ENCODE measurements at places on chromosomes 5 and 9.
A peak's percentile ranks its signal among the peaks of the same experiment; 100 is the strongest.

GRCh38 chr5:54774281-54775170 lies 210.9 kb downstream of the ESM1 start:
- H3K36me3 ChIP-seq: no peaks in the 10 kb centered on the region
- H3K4me1 ChIP-seq: no peaks in the 10 kb centered on the region
- H3K27me3 ChIP-seq: no peaks in the 10 kb centered on the region
- DNase-seq: no peak
- H3K4me3 ChIP-seq: no peak overlapping the region

DNA sequence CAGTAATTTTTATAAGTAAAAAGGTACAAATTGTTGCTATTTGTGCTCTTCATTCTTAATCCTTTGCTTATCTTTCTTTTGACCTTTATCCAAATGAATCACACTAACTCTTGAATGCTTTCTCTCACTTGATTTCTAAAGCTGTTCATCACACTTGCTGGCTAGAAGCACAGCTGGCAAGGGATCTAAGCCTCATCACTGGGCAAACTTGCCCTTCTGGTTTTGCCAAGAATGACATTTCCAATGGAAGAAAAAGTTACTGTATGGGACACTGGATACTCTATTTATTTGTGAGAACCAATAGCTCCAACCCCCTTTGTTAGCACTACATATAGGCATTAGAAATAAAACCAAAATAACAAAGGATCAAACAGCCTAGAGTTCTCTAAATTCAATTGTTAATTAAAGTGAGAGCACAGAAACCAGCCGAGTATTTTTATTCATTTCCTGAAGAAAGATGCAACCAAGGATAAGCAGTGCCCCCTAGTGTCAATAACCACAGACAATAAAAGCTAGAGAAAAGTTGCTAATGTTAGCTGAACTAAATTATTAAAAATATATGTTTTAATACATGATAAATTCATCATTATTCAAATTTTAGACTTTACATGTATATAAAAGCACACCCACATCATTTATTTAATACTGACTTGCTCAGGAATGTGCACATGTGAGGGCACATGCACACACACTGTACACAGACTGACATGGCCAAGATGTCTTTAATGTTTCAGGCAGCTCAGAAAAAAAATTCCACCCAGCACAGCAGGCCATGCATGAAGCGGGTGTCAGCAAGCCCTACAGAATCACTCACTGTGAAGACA lies 59.8 kb upstream of the POU5F2 start:
- no peaks in the 10 kb centered on the region for H3K36me3 ChIP-seq
- no peak overlapping the region for H3K4me3 ChIP-seq
- H3K4me1 ChIP-seq: no peaks in the 10 kb centered on the region
- DNase-seq: peak; percentile 16

DNA sequence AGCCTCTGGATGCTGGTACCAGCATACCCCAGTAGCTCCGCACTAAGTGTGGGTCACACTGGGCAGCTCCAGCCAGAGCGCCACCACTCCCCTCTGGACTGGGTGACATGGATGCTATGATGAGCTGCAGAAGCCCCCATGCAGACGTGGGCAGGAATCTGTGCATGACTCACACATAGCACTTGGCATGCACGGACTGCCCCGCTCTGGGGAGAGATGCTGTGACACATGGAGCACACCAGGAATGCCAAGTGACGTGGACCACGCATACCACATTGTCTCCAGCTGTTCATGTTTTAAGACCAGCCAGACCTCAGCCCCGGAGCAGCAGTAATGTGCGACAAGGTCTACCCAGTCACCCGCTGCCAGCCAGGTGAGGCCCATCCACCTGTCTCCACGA lies 64.1 kb downstream of the SEMA4D start:
- H3K27me3 ChIP-seq: no peaks in the 10 kb centered on the region
- DNase-seq: no peak
- H3K27ac ChIP-seq: 0 out of 2 replicates have a peak overlapping the region, but pooled peaks have one; percentile 20
- H3K36me3 ChIP-seq: peaks cover 71% of the 10 kb centered on the region
- H3K4me3 ChIP-seq: no peak overlapping the region

GRCh38 chr5:9894571-9895301 lies 264.6 kb upstream of the TAS2R1 start:
- no peaks in the 10 kb centered on the region for H3K27me3 ChIP-seq
- H3K4me1 ChIP-seq: no peaks in the 10 kb centered on the region

- H3K4me1 ChIP-seq: no peaks in the 10 kb centered on the region
- no peak overlapping the region for H3K4me3 ChIP-seq
- DNase-seq: no peak
- no peaks in the 10 kb centered on the region for H3K27me3 ChIP-seq
- no peaks in the 10 kb centered on the region for H3K36me3 ChIP-seq
Observed at GRCh38 chr9:135772056-135772646, 70.2 kb downstream of the KCNT1 start.

DNA sequence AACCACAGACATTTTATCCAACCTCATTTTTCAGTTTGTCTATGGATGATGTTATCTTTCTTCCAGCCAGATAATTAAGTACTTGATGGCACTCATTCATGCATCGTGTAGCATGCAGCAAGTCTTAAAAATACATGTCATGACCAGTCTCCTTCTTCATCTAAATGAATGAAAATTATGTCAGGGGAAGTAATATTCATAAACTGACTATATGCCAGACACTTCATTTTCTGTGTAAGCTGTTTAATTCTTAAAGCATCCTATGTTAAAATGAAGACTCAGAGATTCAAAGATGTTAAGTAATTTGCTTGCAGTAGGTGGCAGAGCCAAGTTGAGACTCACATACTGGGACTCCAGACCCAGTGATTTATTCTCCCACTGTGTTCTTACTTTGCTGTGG lies 181.7 kb upstream of the CD180 start:
- H3K27ac ChIP-seq: no peak overlapping the region
- H3K36me3 ChIP-seq: no peaks in the 10 kb centered on the region
- no peak for DNase-seq
- H3K4me3 ChIP-seq: no peak overlapping the region

DNA sequence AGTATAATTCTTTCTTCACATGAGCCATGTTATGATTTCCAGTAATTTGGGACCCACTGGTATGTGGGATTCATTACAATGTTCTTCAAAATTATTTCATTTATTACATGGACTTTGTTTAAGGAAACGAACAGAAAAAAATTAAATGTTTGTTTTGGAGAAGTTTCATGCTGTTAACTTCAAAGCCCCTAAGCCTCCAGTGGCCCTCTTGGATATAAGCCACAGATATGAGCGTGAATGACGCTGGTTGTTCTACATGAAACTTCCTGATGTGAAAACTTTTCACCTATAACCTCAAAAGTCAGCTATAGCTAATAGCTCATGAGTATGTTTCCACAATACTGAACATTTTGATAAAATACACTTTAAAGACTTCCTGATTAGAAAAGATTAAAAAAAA lies 334.2 kb downstream of the PDE4D start:
- no peaks in the 10 kb centered on the region for H3K27me3 ChIP-seq

GRCh38 chr9:111016426-111017045 lies 21.7 kb downstream of the LPAR1 start:
- no peak overlapping the region for H3K4me3 ChIP-seq
- no peaks in the 10 kb centered on the region for H3K27me3 ChIP-seq
- H3K36me3 ChIP-seq: no peaks in the 10 kb centered on the region
- H3K27ac ChIP-seq: no peak overlapping the region
- no peaks in the 10 kb centered on the region for H3K4me1 ChIP-seq

DNA sequence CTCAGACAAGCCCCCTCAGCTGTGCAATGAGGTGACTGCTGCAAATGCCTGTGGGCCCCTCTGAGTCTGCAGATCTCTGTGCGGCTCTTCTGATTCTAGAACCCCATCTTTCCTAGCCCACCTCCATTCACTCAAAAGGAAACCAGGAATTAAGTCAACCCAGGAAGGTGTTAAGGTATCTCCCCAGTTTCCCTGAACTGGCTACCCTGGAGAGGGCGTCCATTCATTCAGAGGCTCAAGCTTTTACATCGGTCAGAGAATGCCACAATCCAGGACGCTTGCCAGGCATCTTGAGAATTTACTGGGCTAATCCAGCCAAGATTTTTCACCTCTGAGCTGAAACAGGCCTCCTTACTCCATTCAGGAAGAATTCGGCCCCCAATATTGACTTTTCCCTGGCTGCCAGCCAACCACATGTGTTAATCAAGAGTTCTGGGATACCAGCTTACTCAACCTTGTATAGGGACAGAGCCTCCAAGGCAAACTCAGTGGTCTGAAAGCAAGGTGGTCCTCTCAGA lies 889 bp upstream of the ADAMTS12 start:
- H3K27ac ChIP-seq: no peak overlapping the region
- DNase-seq: no peak
- H3K4me1 ChIP-seq: no peaks in the 10 kb centered on the region

GRCh38 chr9:121371495-121372061 lies 1.5 kb upstream of the STOM start:
- H3K27me3 ChIP-seq: peaks cover 6% of the 10 kb centered on the region
- H3K4me3 ChIP-seq: no peak overlapping the region
- no peak overlapping the region for H3K27ac ChIP-seq
- H3K4me1 ChIP-seq: no peaks in the 10 kb centered on the region
- DNase-seq: no peak

- H3K27ac ChIP-seq: no peak overlapping the region
- no peak for DNase-seq
- no peaks in the 10 kb centered on the region for H3K4me1 ChIP-seq
Observed at GRCh38 chr5:161274951-161275350, 271.6 kb downstream of the GABRB2 start.

DNA sequence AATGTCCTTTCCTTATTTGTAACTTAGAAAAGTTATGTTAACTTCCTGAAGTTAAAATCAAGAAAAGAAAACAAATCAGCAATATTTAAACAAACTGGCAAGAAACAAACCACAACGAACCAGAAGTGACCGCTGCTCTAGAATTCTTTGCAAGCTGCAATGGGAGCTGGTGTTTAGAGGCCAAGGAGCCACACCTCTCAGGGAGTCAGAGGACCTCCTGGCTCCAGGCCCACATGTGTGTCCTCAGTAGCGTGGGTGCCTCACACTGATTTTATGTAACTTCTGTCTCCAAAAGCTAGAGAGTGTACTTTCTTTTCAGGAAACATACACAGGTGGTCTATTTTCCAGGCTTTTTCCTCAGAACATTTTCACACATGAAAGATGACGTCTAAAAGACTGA lies 100.4 kb downstream of the IRX2 start:
- no peak overlapping the region for H3K27ac ChIP-seq
- no peaks in the 10 kb centered on the region for H3K4me1 ChIP-seq

DNA sequence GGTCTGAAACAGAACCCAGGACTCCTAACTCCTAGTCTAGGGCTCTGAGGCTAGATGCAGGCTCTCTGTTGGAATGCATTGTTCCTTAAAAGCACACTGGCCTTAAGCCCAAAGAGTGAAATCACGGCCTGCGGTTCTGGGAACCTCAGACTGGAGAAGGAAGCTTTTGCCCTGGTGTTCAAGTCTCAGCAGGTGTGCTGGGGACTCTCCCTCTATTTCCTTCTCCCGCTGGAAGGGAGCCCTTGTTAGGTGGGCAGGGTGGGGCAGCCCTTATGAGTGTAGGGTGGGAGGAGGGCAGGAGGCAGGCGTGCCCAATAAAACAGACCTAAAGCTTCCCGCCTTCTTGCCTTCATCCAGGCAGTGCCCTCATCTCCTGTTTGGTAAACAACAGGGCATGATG lies 1.8 kb upstream of the PPARGC1B start:
- H3K4me3 ChIP-seq: no peak overlapping the region
- no peaks in the 10 kb centered on the region for H3K36me3 ChIP-seq
- peaks cover 17% of the 10 kb centered on the region for H3K4me1 ChIP-seq
- peaks cover 9% of the 10 kb centered on the region for H3K27me3 ChIP-seq

DNA sequence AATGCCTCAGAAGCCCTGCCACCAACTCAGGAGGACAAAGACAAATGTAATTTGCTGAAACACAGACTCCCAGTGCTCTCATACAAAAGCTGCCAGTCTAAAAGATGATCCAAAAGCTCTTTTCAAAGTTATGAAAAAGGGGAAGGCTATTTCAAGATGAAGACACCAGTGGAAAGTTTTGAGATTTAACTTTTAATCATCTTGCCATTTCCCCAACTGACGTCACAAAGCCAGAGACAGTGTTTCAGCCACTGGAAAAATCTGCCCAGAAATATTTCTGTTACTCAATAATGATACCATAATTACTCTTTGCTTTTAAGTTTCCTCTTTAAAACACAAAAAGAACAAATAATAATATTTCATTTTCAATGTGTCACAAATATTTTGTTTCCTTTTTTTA lies 20.9 kb downstream of the ENG start:
- H3K4me3 ChIP-seq: no peak overlapping the region
- no peak overlapping the region for H3K27ac ChIP-seq
- H3K36me3 ChIP-seq: no peaks in the 10 kb centered on the region
- no peaks in the 10 kb centered on the region for H3K4me1 ChIP-seq
- no peak for DNase-seq

- no peak for DNase-seq
- H3K27ac ChIP-seq: no peak overlapping the region
- no peaks in the 10 kb centered on the region for H3K27me3 ChIP-seq
Observed at GRCh38 chr9:73575101-73576060, 423.7 kb downstream of the ANXA1 start.

GRCh38 chr5:112919972-112920371 lies 2.1 kb downstream of the REEP5 start:
- peaks cover 66% of the 10 kb centered on the region for H3K4me1 ChIP-seq
- H3K27me3 ChIP-seq: no peaks in the 10 kb centered on the region
- peak overlapping the region; percentile 83 for H3K4me3 ChIP-seq
- no peak overlapping the region for H3K27ac ChIP-seq
- peaks cover 48% of the 10 kb centered on the region for H3K36me3 ChIP-seq
- DNase-seq: no peak

- H3K4me1 ChIP-seq: no peaks in the 10 kb centered on the region
- no peaks in the 10 kb centered on the region for H3K27me3 ChIP-seq
- H3K36me3 ChIP-seq: no peaks in the 10 kb centered on the region
- no peak overlapping the region for H3K27ac ChIP-seq
Observed at GRCh38 chr5:63553073-63553472, 409.2 kb downstream of the HTR1A start.
